ENCODE measurements at places on chromosomes 12 and 14.

DNA sequence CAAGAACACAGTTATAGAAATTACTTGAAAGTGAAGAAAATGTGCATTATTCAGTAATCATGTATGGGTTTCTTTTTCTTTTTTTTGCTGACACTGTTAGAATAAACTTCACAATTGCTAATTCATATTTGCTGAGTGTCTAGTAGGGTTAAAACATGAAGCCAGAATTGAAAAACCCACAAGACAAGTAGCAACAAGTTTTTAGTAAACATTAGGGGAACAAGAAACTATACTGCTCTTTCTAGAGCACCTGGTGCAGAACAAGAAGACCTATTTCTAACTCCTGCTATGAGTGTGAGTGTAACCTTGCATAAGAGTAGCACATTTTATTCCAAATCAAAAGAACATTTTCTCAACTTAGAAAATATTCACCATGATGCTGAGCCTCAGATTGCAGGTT, 83.2 kb downstream of the ITPR2 start:
- DNase-seq: no peak

DNA sequence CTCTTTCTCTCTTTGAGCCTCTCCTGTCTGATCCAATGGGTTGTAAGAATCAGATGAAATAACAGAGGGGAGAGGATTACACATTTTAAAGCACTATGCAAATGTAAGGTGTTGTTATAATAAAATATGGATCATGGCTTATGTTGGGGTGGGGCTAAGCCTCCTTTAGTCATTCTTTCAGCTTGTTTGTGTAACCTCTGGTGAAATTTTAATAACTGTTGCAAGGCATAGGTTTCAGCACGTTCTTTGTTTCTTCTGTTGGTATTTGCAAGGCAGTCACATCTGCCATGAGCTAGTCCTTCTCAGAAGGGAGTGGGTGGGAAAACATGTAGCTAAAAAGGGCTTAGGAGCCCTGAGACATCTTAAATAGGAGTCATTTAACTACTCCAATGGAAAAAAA, 74.8 kb upstream of the FRMD6 start:
- no peak for DNase-seq

GRCh38 chr14:92959189-92959531, 36.2 kb downstream of the CHGA start:
- DNase-seq: peak; percentile 39

DNA sequence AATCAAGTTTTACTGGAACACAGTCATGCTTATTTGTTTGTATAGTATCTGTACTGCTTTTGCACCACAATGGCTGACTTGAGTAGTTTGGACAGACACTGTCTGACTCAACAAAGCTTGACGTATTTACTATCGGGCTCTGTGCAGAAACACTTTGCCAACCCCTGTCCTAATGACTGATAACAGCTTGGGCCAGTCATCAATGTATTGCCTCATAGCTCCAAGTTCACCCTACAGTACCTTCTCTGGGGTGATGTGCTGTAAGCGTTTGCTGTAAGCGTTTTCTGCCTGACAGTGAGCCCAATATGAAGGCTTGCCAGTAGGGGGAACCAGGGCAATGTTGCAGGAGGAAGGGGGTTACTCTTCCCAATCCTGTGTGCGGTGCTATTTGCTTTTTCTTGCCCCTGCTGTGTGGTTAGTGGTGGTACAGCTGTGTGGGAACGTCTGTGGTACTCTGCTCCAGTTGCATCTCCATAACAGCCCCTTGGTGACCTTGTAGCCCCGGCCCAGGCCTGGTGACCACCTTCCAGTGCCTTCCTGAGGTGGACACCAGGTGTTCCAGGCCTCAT, 5.4 kb upstream of the CCDC177 start:
- DNase-seq: no peak

GRCh38 chr12:48037267-48037915, 33.1 kb upstream of the COL2A1 start:
- DNase-seq: no peak

- DNase-seq: no peak
Measured at GRCh38 chr14:32073537-32074189, 3.4 kb upstream of the ARHGAP5 start.

GRCh38 chr12:109693653-109694600, 19.7 kb upstream of the FAM222A start:
- DNase-seq: no peak

GRCh38 chr14:54782751-54783659, 119.6 kb downstream of the GCH1 start:
- DNase-seq: no peak

DNA sequence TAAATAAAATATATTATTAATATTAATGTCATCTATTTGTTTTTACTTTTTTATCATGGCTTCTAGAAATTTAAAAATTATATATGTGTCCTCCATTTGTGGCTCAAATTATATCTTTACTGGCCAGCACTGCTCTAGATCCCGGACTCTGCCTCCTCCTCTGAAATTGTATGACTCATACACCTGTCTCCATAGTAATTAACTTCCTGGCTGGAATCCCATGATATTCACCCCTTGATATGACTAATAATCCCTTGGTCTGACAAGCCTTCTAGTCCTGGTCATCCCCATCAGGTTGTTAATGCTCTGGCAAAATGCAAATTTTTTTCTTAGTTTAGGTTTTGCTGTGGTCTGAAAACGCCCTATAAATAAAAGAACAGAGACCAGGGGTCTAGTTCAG, 116.2 kb downstream of the BMP4 start:
- DNase-seq: no peak

DNA sequence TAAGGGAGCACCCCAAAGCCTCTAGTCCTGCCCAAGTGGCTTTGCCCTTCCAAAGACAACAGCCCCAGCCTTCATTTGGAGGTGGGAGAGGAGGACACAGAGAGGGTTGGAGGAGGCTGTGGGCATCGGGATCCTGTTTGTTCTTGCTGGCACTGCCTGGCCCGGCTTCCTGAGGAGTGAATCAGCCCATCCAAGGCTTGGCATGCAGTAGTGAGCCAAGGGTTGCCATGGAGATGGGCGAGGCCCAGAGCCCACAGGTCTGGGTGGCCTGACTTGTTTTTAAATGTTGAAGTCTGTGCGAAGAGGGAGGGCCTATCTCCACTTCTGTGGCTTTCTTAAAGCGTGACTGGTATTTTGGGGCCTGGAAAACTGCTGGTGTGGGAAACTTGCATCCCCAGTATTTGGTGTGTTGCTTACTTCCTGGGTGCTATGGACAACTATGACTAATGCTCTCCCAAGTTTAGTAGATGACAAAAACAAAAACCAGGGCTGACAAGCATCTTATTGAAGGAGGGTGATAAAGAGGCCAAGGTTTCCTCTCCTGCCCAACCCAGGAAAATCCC, 15.8 kb downstream of the CD9 start:
- DNase-seq: peak; percentile 47

GRCh38 chr12:122293081-122293480, 26.8 kb upstream of the VPS33A start:
- no peak for DNase-seq

DNA sequence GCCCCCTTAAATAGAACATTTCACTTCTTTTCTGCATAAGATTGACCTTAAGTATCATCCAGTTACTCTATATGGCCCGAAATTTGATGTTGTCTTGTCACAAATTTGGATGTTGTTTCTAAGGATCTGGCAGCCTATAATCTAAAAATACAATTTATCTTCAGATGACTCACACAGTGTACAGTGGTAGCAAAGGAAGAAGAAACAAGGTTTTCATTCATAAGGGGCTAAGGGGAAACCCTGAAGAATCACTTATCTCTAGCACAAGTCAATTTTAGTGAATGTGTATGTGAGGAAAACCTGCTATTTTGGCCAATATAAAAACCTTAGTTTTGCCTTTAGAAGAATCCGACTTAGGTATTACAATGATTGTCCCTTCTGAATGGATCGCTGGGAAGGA, 606.3 kb upstream of the LRFN5 start:
- no peak for DNase-seq

DNA sequence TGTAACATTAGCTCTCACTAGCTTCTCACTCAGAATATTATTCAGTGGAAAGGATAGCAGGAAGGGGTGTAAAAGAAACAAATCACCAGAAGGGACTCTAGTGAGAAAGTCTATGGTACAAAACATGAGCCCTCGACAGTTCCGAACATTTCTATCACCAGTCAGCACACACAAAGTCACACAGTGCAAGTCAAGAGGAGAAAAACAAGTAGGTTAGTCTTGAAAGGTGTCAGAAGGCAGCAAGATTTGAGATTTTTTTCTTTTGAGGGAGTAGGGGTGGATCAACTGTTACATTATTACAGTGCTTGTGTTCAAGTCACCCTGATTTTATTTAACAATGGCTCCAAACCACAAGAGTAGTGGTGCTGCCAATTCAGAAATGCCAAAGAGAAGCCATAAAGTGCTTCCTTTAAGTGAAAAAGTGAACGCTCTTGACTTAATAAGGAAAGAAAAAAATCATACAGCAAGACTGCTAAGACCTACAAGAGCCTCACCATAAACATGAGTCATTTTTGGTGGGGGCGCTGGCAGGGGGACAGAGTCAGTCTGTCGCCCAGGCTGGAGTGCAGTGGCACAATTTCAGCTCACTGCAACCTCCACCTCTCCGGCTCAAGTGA, 42.3 kb downstream of the GNS start:
- DNase-seq: no peak

- DNase-seq: no peak
Measured at GRCh38 chr12:47887529-47887928, 17.3 kb downstream of the VDR start.

DNA sequence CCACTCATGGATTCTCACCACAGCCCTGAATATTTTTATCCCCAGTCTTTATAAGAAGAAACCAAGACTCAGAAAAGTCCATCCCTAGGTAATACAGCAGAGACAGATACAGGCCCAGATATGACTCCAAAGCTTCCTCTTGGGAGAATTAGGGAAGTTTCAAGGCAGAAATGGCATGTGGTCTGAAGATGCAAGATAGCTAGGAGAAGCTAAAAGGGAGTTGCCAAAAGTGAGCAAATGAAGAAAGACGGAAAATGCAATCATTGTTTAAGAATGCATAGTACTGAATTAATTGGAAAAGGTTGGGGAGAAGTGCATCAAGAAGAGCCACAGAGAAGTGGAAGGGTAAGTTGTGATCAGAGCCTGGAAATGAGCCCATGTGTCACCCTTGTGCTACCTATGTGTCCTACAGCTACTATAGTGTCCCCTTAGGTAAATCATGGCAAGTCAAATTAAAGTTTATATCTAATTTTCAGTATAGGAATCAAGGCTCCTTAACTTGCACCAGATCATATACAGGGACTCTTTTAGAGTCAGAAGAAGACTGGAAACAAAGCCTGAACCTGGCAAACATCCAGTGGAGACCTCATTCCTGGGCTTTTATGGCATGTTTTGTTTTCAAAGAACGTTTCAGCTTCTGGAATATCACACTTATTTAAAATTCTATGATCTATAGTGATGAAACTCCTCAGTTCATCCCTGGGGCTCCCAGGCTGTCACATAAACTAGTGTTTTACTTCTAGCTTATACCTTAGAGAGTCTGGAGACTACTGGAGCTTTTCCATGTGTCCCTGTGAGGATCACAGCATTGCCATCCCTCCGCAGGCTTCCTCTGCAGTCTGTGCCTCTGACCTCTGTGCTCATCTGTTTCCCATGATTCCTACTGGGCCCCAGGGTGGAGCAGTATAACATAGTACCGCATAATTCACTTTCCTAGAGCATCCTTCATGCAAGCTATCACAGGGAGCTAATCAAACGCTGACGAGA, 189.0 kb upstream of the CDKN3 start:
- DNase-seq: no peak

GRCh38 chr14:68598621-68599447, 194.0 kb downstream of the ZFP36L1 start:
- no peak for DNase-seq

DNA sequence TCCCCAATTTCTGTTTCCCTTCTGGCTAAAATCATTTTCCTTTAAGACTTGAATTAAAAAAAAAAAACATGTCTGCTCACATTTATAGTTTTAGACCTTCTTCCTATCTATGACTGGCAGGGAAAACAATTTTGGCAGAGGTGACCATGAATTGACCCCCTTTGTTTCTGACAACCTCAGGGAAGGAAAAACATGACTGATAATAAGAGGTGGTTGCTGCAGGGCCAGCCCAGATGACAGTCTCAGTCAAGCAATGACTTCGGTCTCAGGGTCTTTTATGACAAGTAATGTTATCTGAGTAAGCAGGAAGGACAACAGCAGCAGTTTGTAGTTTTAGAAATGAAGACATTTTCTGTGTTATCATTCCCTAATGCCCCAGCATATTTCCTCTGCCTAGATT, 430.9 kb downstream of the LRIG3 start:
- no peak for DNase-seq

GRCh38 chr12:57240066-57240921, 10.7 kb downstream of the STAC3 start:
- DNase-seq: no peak

GRCh38 chr12:129404556-129404955, 499.3 kb downstream of the TMEM132D start:
- DNase-seq: no peak

DNA sequence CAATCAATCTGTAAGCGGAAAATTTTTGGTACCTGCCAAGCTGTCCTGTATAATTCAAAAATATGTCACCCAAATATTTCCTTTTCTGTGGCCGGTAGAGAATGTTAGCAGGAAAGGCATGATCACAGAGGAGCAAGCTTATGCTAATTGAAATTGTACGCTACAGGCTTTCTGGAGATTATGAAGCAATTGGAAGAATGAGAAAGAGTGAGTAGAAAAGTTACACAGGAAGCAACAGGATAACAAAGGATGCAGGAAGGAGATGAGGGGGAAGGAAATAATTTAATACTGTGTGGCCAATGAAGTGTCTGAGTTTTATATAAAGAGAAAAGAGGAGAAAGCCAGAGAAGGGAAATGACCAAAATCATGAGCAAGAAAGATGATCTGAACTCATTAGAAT, 627.2 kb upstream of the STXBP6 start:
- no peak for DNase-seq

GRCh38 chr12:116506697-116507064, 52.5 kb upstream of the MAP1LC3B2 start:
- DNase-seq: no peak

- no peak for DNase-seq
Measured at GRCh38 chr12:15829949-15830348, 40.8 kb upstream of the EPS8 start.

DNA sequence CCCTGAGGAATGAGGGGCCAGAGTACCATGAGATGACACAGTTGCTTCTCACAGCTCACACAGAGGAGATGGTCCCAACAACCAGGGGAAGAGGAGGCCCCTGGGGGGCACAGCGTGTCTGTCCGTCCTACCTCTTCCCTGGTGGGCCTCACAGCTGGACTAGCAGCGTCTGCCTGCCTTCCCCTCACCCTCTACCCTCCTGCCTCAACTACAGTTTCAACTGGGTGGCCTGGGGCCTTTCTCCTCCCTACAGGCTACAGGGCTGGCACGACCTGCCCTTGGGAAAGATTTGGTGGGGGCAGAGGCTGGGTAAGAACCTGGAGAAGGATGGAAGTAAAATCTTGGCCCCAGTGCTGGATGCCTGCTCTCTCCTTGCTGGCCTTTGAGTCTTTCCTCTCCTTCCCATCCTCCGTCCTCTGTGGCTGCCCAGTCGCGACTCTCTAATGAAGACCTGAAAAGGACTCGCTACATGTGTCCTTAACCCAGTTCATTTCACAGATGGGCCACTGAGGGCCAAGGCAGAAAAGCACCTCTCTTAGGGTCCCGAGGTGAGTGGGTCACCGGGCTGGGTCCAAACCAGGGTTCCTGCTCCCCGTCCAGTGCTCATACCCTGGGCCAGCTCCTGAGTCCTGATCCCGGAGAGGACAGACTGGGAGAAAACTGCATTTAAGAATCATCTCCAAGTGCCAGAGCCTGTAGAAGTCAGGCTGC, 232.5 kb downstream of the BCL11B start:
- no peak for DNase-seq

Measured in substantia nigra (tissue), 51 donors.